ENCODE measurements at places on chromosomes 12 and 14.

DNA sequence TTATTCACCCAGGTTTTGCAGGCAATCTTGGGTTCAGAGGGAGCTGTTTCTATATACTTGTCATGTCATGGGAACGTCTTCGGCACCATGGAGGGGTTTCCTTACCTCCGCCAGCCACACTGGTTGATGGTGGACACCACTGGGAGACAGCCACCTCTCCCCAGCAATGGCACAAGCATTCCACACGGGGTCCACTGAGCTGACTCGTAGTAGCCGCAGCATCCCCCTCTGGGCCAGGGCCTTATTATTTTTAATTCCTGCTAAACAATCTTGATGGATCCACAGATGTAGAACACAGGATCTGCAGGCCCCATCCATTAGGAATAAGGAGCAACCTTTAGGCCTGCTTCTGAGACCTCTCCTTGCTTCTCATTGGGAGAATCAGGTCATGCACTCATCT is 132.9 kb downstream of the DICER1 start:
- no peak for DNase-seq

GRCh38 chr12:96224219-96224615 is 30.0 kb downstream of the ELK3 start:
- DNase-seq = no peak

GRCh38 chr12:29216797-29217575 is 67.9 kb downstream of the FAR2 start:
- DNase-seq = no peak

DNA sequence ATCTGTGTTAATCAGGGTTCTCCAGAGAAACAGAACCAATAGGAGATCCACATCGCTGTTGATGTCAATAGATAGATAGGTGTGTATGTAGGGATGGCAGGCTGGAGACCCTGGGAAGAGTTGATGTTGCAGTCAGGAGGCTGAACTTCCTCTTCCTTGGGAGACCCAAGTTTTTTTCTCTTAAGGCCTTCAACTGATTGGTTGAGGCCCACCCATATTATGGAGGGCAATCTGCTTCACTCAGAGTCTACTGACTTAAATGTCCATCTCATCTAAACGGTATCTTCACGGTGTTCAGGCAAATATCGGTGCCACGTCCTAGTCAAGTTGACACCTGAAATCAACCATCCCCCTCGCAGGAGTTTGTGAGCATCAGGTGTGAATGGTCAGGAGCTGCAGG is 63.0 kb downstream of the ETV6 start:
- DNase-seq = no peak
